ENCODE measurements at places on chromosomes 5 and 9. TPM values are rescaled to one million over a fixed set of nuclear protein-coding genes. Genes with fewer than 3 reads are reported as not detected.
A peak's percentile ranks its signal among the peaks of the same experiment; 100 is the strongest.

DNA sequence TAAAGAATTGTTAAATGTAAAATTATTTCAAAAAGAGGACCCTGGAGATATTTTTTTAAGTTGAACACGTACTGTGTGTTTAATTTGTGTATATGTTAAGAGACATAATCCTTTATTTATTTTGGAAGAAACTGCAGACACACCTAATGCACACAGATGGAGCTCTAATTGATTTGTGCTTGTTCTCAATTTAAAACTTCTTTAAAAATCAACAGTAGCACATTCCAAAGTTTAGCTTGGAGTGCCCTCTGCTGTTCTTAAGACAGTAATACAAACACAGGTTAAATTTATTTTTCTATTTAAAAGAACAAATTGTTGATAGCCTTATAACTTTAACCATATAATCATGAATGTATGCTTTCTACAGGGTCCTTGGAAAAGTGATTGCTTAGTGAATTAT is 277.6 kb upstream of the ADAMTS16 start:
- H3K27me3 ChIP-seq, result no peaks in the 10 kb centered on the region
- no peaks in the 10 kb centered on the region for H3K36me3 ChIP-seq
- DNase-seq, result no peak
- no peak overlapping the region for H3K4me3 ChIP-seq
- no peak overlapping the region for H3K27ac ChIP-seq

Gene CTNND2
- total RNA-seq, result not detected

Gene OR1Q1
- total RNA-seq, result not detected

GRCh38 chr9:99106044-99106375 is 1.1 kb downstream of the TGFBR1 start:
- peaks cover 42% of the 10 kb centered on the region for H3K4me1 ChIP-seq
- H3K27ac ChIP-seq, result peak overlapping the region; percentile 89
- no peaks in the 10 kb centered on the region for H3K36me3 ChIP-seq
- H3K27me3 ChIP-seq, result no peaks in the 10 kb centered on the region
- DNase-seq, result no peak

Gene PCDHB9
- total RNA-seq, result 0.15 TPM

DNA sequence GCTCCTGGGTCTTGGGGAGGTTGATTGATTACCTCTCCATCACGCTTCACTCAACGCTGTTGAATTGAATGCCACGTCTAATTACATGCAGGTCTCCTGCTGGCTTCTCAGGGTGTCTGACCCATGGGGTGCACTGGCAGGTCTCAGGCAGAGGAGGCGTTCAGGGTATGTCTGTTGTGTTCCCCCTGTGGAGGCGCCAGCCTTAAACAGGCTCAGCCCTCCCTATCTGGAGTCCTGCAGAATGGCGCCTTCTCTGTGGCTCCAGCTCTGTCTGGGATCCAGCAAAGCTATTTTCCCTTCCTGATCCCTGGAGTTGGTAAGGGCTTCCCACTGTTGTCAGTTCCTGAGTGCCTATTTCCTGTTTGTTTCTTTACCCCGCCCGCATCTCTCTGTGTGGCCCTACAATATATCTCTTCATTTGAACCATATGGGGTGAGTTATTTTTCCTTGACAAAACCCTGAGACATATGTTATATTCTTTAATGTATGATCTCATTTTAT is 150.0 kb downstream of the NTRK2 start:
- H3K36me3 ChIP-seq, result no peaks in the 10 kb centered on the region
- H3K4me3 ChIP-seq, result no peak overlapping the region
- H3K27ac ChIP-seq, result no peak overlapping the region
- no peak for DNase-seq
- H3K27me3 ChIP-seq, result no peaks in the 10 kb centered on the region
- H3K4me1 ChIP-seq, result peaks cover 4% of the 10 kb centered on the region

- DNase-seq, result no peak
- no peaks in the 10 kb centered on the region for H3K4me1 ChIP-seq
- H3K36me3 ChIP-seq, result no peaks in the 10 kb centered on the region
Measured at GRCh38 chr5:34494111-34494755, 161.9 kb upstream of the RAI14 start.

- no peak overlapping the region for H3K27ac ChIP-seq
- H3K4me1 ChIP-seq, result no peaks in the 10 kb centered on the region
- H3K4me3 ChIP-seq, result no peak overlapping the region
- H3K27me3 ChIP-seq, result no peaks in the 10 kb centered on the region
Measured at GRCh38 chr9:124437086-124437485, 13.2 kb upstream of the ADGRD2 start.

- no peaks in the 10 kb centered on the region for H3K27me3 ChIP-seq
- no peak overlapping the region for H3K27ac ChIP-seq
- no peak overlapping the region for H3K4me3 ChIP-seq
Measured at GRCh38 chr9:81268048-81268447, 421.3 kb downstream of the TLE1 start.

DNA sequence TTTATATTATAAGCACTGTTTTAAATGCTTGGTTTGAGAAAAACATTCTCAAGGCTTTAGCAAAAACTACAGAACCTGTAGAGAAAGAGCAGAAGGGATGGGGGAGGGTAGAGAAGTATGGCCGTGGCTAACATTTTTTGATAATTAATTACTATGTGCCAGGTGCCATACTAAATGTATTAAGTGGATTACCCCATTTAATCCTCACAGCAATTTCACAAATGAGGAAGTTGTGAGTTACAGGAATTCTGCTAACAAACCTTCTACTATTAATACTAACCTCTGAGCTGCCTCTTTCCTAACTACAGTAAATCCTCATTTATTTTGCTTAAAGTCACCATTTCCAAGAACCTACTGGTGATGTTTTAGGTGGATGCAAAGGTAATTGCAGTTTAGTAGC is 157.9 kb downstream of the RNF180 start:
- H3K27ac ChIP-seq, result no peak overlapping the region
- H3K4me3 ChIP-seq, result no peak overlapping the region
- no peak for DNase-seq

- no peak overlapping the region for H3K27ac ChIP-seq
- DNase-seq, result no peak
- H3K27me3 ChIP-seq, result no peaks in the 10 kb centered on the region
- H3K4me1 ChIP-seq, result peaks cover 7% of the 10 kb centered on the region
Measured at GRCh38 chr5:150219142-150219541, 29.3 kb downstream of the SLC6A7 start.

DNA sequence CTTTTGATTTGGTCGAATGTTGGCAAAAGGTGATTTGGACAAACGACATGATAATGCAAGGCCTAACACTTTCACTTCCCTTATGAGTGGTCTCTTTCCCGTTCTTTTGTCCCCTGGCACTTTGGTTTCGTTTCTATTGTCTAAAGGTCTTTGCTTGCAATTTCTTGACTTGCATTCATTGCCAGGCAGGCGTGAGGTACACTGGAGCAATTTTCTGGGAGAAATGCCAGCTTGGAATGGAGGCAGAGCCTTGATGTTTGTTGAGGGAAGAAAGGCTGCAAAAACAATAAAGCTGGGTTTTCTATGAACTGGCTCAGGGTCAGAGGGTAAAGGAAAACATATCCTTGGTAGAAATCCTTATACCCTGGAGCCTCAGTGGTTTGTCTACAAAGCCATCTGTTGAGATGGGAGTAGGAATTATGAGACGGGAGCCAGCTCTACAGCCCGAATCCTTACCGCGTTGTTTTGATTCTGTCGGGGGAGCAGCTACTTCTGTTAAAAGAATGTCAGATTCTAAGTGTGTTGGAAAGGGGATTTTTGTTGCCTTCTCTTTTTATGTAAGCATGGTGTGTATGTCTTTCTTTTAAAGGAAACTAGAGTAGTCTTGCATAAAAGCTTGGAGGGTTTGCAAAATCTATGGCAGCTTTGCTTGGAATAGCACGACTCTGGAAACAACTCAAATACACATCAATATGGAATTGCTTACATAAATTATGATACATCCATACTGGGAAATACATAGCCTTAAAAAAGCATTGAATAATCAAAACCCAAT is 158.9 kb downstream of the RMI1 start:
- H3K4me1 ChIP-seq, result peaks cover 12% of the 10 kb centered on the region
- H3K36me3 ChIP-seq, result no peaks in the 10 kb centered on the region

DNA sequence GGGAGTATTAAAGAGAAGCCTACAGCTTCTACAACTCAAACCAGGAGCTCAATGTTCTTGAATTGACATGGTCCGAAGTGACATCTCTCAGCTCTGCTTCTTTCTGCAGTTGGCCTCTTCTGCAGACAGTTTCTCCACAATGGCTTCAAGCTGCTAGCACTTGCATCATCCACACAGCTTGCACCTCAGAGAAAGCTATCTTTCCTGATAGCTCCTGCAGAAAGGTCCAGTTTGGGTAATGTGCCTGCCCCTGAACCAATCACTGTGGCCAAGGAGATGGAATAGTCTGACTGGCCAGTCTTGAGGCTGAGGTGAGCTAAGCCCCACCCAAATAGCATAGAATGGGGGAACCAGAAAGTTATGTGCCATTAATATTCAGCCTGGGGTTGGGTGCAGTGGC is 95.8 kb upstream of the ABCA1 start:
- no peak overlapping the region for H3K27ac ChIP-seq
- DNase-seq, result no peak
- H3K27me3 ChIP-seq, result no peaks in the 10 kb centered on the region
- no peaks in the 10 kb centered on the region for H3K36me3 ChIP-seq
- no peaks in the 10 kb centered on the region for H3K4me1 ChIP-seq
- no peak overlapping the region for H3K4me3 ChIP-seq

DNA sequence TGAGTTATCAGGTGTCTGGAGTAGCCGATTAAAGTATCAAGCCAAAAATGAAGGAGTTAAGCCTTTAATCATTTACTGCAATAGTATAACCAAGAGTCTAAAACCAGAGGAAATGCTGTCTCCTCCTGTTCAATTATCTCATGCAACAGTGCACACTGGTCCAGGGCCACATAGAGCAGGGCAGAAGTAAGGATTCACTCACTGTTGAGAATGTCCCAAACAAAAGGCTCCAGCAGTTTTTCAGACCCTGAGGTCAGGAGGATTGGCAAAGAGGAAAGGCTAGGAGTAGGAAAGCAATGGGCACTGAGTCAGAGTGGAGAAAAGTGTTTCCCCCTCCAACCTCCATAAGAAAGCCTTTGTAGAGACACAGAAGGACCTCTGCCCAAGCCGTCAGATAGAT is 168.2 kb downstream of the RNF180 start:
- no peaks in the 10 kb centered on the region for H3K36me3 ChIP-seq
- H3K27me3 ChIP-seq, result no peaks in the 10 kb centered on the region
- no peak for DNase-seq
- H3K4me3 ChIP-seq, result no peak overlapping the region

DNA sequence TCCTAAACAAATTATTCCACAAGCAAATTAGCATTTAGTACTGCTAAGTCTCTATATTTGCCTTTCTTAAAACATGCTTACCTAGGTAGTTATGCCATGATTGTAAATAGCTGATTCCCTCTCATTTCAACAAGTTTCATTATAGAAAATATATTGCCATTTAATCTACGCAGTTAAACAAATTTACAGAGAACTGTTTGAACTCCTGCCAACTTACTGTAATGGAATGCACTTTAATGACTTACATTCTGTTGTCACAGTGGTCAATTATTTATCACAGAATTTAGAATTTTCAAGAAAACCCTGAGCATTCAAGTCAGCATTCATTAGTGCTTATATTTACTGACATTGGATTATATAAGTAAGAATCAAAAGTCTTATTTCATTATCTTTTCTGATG is 19.6 kb downstream of the SLC38A9 start:
- no peak for DNase-seq
- H3K4me3 ChIP-seq, result no peak overlapping the region
- H3K27me3 ChIP-seq, result no peaks in the 10 kb centered on the region

GRCh38 chr9:34623374-34624235 is 3.3 kb upstream of the DCTN3 start:
- DNase-seq, result no peak
- H3K36me3 ChIP-seq, result no peaks in the 10 kb centered on the region
- peaks cover 16% of the 10 kb centered on the region for H3K4me1 ChIP-seq
- peaks cover 65% of the 10 kb centered on the region for H3K27me3 ChIP-seq
- no peak overlapping the region for H3K4me3 ChIP-seq

Gene BSPRY
- total RNA-seq, result not detected

DNA sequence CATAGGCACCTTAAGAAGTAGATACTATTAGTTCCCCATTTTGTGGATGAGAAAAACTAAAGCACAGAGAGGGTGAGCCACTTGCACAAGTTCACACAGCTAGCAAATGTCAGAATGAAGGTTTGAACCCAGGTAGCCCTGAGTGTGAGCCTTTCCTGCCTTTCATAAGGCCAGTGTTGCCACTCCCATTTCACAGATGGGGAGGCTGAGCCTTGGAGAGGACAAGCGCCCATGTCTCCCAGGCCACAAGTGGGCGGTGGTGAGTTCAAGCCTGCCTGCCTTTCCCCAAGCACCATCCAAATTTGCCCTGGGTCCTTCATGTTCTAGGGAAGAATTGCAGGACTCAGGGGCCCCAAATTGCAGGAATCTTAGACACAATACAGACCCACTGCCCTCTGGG is 50.6 kb downstream of the LHX2 start:
- no peaks in the 10 kb centered on the region for H3K4me1 ChIP-seq
- H3K27me3 ChIP-seq, result no peaks in the 10 kb centered on the region
- DNase-seq, result no peak
- no peak overlapping the region for H3K27ac ChIP-seq
- H3K4me3 ChIP-seq, result no peak overlapping the region
- H3K36me3 ChIP-seq, result no peaks in the 10 kb centered on the region

Gene GPRIN1
- 0.44 TPM for total RNA-seq

GRCh38 chr9:99445371-99445891 is 223.3 kb downstream of the SEC61B start:
- H3K27me3 ChIP-seq, result no peaks in the 10 kb centered on the region
- H3K36me3 ChIP-seq, result no peaks in the 10 kb centered on the region
- peak; percentile 72 for DNase-seq
- H3K4me1 ChIP-seq, result peaks cover 19% of the 10 kb centered on the region

DNA sequence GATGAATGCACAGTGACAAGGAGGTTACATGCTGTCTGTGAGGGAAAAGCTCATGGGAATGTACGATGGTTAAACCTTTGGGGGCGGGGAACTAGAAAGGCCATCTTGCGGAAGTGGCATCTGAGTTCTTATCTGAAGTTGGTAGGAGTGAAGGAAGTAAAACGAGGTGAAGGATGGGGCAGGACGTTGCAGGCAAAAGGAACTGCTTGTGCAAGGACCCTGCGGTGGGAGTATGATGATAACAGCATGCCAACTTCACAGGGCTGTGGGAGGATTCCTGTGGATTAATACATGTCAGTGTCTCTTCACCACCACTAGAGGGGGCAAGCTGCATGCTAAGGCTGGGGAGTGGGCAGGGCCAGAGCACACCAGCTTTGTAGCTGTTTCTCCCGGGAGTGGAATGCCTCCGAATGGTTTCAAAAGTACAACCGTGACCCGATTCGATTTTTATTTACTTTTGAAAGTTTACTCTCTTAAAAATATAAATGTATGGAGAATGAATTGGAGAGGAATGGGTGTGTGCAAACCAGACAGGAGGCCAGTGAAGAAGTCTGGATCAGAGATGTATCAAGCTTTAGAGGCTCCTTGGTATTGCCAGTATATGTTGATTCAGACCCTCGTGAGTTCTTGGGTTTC is 62.5 kb downstream of the CYFIP2 start:
- H3K4me1 ChIP-seq, result no peaks in the 10 kb centered on the region
- no peak overlapping the region for H3K27ac ChIP-seq
- peak; percentile 48 for DNase-seq
- H3K36me3 ChIP-seq, result no peaks in the 10 kb centered on the region

DNA sequence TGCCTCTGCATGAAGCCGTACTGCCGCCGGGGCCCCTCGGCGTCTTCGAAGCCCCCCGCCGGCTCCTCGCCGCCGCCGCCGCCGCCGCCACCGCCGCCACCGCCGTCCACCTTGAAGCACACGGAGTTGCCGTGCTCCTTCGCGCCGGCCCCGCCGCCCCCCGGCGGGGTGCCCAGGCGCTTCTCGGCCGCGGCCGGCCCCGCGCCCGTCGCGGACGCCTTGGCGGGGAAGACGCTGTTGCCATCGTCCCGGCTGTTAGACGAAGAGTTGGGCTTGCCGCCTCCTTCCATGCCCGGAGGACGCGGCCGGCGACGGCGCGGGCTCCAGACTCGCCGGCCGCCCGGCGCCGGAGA is 400 bp downstream of the HCN1 start:
- no peak overlapping the region for H3K27ac ChIP-seq
- peak overlapping the region; percentile 55 for H3K4me3 ChIP-seq
- DNase-seq, result no peak
- H3K4me1 ChIP-seq, result no peaks in the 10 kb centered on the region
